Endothelial cell of umbilical vein (primary cell): ENCODE measurements at places on chromosomes 5 and 9. TPM values are rescaled to one million over a fixed set of nuclear protein-coding genes. Genes with fewer than 3 reads are reported as not detected.

DNA sequence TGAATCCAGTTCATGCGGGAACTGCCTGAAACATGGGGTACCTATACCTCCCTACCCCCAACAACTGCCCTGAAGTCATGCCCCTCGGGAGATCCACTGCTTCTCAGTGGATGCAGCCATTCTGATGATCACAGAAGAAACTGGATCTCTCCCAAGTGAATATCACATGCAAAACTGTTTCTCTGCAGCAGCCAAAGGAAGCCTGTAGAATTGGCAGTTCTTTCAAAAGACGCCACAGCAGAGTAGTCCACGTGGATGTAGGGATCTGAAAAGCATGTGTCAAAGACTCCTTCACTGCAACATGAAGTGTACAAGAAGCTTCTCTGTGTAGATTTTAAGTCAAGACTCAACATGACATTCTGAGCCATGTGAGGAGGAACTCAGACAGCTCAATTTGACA, 286.7 kb downstream of the NR3C1 start:
- no peaks in the 10 kb centered on the region for H3K36me3 ChIP-seq
- no peaks in the 10 kb centered on the region for H3K4me1 ChIP-seq
- no peak overlapping the region for H3K4me3 ChIP-seq
- no peak overlapping the region for H3K27ac ChIP-seq
- H3K27me3 ChIP-seq: no peaks in the 10 kb centered on the region
- no peak for DNase-seq

- H3K27ac ChIP-seq: no peak overlapping the region
- no peaks in the 10 kb centered on the region for H3K36me3 ChIP-seq
- H3K27me3 ChIP-seq: peaks cover 54% of the 10 kb centered on the region
- no peak overlapping the region for H3K4me3 ChIP-seq
- peaks cover 7% of the 10 kb centered on the region for H3K4me1 ChIP-seq
These were observed 1.4 kb downstream of the IQGAP2 start for GRCh38 chr5:76404223-76405211.

- H3K4me1 ChIP-seq: peaks cover 9% of the 10 kb centered on the region
- no peaks in the 10 kb centered on the region for H3K36me3 ChIP-seq
- no peak overlapping the region for H3K27ac ChIP-seq
- DNase-seq: peak; percentile 10
These were observed 156.0 kb upstream of the MAST4 start for GRCh38 chr5:66440202-66440680.

DNA sequence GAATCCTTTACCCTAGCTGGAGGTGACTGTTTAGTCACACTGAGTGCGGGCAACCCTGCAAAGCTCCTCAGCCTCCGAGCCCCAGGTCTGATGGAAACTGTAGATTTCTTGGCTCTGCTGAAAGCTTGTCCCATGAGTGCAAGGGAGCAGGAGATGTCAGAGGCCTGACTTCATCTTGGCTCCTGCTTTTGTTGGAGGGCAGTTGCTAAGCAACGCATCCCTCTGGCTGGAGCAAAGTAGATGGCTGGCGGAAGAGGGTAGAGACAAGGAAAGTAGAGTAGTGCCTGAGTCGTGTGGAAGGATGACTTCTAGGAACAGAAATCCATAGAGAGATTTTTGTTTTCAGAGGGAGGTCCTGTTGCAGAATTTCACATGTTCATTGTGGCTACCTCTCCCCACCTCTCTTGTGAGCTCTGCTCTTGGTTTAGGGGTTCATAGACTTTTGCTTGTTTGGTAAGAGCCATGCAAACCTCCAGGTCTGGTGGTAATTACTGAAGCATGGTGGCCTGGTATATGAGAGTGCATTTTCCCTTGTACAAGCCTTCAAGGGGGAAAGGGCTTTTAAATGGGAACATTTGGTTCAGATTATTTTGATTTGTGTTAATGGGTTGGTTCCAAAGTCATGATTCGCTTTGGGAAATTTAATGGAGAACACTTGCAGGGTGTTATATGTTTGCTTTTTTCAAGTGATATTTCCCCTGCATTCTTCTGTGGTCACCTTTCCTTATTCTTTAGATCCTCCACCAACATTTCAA, 71.5 kb downstream of the ARHGAP26 start:
- no peak overlapping the region for H3K4me3 ChIP-seq
- no peak for DNase-seq
- H3K27ac ChIP-seq: no peak overlapping the region

- H3K36me3 ChIP-seq: no peaks in the 10 kb centered on the region
- no peak overlapping the region for H3K4me3 ChIP-seq
- H3K27me3 ChIP-seq: no peaks in the 10 kb centered on the region
- H3K27ac ChIP-seq: peak overlapping the region; percentile 11
These were observed 23.4 kb downstream of the PAM start for GRCh38 chr5:102778478-102778877.

- no peak overlapping the region for H3K27ac ChIP-seq
- H3K4me3 ChIP-seq: no peak overlapping the region
- no peaks in the 10 kb centered on the region for H3K4me1 ChIP-seq
- no peaks in the 10 kb centered on the region for H3K36me3 ChIP-seq
- no peak for DNase-seq
These were observed 13.5 kb downstream of the RFESD start for GRCh38 chr5:95660060-95660459.

DNA sequence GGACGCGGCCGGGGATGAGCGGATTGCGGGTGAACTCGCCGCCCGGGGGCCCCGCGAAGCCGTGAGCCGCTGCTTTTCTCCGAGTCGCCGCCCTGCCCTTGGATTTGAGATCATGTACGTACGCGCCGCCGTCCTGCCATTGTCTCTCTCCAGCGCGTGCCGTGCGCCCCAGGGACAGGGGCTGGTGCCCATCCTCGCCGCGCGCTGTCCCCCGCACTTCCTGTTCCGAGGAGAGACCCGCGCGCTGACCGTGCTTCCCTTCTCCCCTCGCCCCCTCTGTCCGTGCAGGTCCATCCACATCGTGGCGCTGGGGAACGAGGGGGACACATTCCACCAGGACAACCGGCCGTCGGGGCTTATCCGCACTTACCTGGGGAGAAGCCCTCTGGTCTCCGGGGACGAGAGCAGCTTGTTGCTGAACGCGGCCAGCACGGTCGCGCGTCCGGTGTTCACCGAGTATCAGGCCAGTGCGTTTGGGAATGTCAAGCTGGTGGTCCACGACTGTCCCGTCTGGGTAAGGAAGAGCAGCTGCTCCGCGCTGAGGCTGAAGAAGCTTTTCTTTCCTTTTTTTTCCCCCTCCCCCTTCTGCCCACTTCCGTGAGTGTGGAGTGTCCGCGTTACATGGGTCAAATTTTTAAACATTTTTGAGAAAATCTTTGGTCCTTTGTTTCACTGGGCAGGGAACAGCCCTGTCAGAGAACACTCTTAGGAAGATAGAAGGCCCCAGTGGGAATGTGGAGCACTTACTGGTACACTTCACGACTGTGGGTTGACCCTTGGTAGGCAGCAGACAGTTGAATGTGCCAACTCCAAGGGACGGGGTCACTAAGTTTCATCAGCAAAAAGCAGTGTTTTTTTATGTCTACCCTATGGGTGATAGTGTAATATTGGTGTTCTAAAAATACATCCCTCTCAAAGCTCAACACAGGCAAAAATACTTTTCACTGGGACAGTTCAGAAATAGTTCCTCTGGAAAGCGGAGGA, 727 bp downstream of the RHOBTB3 start:
- H3K27ac ChIP-seq: peak overlapping the region; percentile 56
- H3K4me3 ChIP-seq: peak overlapping the region; percentile 35
- H3K36me3 ChIP-seq: no peaks in the 10 kb centered on the region
- no peaks in the 10 kb centered on the region for H3K27me3 ChIP-seq
- peak; percentile 47 for DNase-seq

DNA sequence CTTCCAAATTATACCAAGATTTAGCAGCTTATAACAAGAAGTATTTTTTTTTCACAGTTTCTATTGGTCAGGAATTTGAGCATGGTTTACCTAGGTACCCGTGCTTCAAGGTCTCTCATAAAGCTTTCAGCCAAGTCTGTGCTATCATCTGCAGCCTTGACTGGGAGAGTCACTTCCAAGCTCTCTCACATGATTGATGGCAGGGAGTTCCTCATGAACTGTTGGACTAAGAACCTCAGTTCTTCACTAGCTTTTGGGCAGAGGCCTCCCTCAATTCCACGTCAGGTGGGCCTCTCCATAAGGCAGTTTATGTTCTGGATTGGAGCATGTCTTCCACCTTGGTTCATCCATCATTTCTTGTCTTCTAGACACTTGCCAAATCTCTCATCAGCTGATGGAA, 39.9 kb upstream of the APC start:
- no peaks in the 10 kb centered on the region for H3K4me1 ChIP-seq
- no peak overlapping the region for H3K4me3 ChIP-seq
- H3K36me3 ChIP-seq: no peaks in the 10 kb centered on the region
- DNase-seq: no peak
- no peak overlapping the region for H3K27ac ChIP-seq

GRCh38 chr5:102536323-102536928, 37.6 kb upstream of the SLCO6A1 start:
- no peak overlapping the region for H3K27ac ChIP-seq
- H3K27me3 ChIP-seq: no peaks in the 10 kb centered on the region
- no peaks in the 10 kb centered on the region for H3K36me3 ChIP-seq
- DNase-seq: peak; percentile 27
- no peak overlapping the region for H3K4me3 ChIP-seq

DNA sequence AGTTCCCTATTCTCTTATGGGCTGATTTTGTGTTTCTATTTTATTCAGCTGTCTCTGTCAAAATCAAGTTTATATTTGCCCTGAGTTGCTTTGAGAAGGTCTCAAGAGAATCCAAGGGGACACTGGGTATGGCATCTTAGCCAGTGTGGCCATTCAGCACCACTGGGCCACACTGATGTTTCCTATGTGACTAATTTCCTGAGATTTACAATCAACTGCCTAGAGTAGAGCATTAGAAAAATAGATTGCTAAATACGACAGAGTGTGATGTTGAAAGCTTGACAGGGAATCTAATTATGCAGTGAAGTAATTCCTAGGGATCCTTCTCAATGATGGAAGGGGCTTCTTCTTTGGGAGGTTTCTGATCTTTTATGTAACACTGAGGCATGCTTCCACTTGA, 141.7 kb downstream of the SV2C start:
- H3K27me3 ChIP-seq: no peaks in the 10 kb centered on the region
- DNase-seq: no peak
- no peak overlapping the region for H3K4me3 ChIP-seq
- no peaks in the 10 kb centered on the region for H3K4me1 ChIP-seq
- H3K36me3 ChIP-seq: no peaks in the 10 kb centered on the region

DNA sequence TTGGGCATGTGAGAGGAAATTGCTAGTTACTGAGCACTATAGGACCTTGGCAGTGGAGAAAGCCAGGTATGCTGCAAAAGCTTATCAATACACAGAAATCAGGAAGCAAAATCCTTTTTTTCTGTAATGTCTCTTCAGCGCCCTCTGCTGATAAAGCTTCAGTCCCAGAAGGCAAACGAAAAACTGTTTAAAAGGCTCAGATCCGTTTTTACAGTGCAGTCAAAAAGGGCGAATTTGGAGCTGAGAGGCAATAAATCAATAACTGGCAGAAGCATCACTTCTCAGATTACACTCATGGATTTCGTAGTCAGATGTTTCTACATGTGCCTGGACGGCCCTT, 1.1 kb upstream of the MAN2A1 start:
- H3K27ac ChIP-seq: peak overlapping the region; percentile 57
- no peak for DNase-seq
- H3K4me3 ChIP-seq: peak overlapping the region; percentile 79
- H3K36me3 ChIP-seq: no peaks in the 10 kb centered on the region
- peaks cover 8% of the 10 kb centered on the region for H3K4me1 ChIP-seq

DNA sequence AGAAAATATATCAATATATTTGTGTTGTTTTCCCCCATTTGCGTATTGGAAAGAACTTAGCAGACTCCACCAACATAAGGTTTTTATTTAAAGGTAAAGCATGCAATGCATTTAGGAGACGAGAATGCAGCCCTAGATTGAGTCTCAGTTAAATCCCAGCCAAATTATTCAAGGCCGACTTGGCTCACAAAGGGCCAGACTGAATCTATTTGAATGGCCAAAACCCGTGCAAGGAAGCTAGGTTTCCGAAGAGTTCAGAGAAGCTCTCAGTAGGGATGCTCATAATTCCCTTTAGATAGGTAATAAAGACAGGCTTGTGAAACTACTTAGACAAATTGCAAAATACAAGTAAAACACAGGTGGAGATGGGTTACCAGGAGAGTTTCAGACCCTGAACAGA, 520.3 kb downstream of the CDH9 start:
- no peak for DNase-seq
- no peaks in the 10 kb centered on the region for H3K27me3 ChIP-seq
- no peaks in the 10 kb centered on the region for H3K36me3 ChIP-seq
- H3K4me1 ChIP-seq: no peaks in the 10 kb centered on the region
- H3K4me3 ChIP-seq: no peak overlapping the region
- no peak overlapping the region for H3K27ac ChIP-seq

GRCh38 chr9:122348288-122348777, 22.5 kb upstream of the PTGS1 start:
- H3K36me3 ChIP-seq: no peaks in the 10 kb centered on the region
- peaks cover 23% of the 10 kb centered on the region for H3K4me1 ChIP-seq
- peak; percentile 39 for DNase-seq
- H3K27me3 ChIP-seq: no peaks in the 10 kb centered on the region

GRCh38 chr5:179772351-179772750, 21.4 kb upstream of the LTC4S start:
- no peak overlapping the region for H3K27ac ChIP-seq
- H3K36me3 ChIP-seq: peaks cover 27% of the 10 kb centered on the region
- no peaks in the 10 kb centered on the region for H3K27me3 ChIP-seq
- peaks cover 7% of the 10 kb centered on the region for H3K4me1 ChIP-seq
- no peak for DNase-seq
- no peak overlapping the region for H3K4me3 ChIP-seq

DNA sequence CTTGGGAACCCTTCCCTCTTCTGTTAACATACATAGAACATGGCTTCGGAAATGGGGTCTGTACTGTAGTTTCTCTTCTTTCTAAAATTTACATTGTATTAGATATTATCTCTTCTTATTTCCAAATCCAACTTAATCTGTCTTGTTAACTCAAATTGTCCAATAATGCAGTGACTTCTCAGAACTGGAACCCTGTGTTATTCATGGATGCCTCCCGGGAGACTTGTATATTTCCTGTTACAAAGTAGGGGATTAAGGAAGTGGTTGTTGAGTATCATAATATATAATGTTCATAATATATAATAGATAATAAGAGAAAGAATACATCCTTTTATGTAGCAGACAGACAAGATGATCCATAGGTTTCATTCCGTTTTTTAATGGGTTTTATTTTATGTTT, 128.4 kb downstream of the ZSWIM6 start:
- H3K36me3 ChIP-seq: no peaks in the 10 kb centered on the region
- no peak for DNase-seq
- H3K4me3 ChIP-seq: no peak overlapping the region
- H3K4me1 ChIP-seq: no peaks in the 10 kb centered on the region

Gene YTHDC2
- total RNA-seq: 33.2 and 40.7 TPM in 2 replicates

Gene UBE2QL1
- 0.15 and 0.21 TPM in 2 replicates for total RNA-seq

Gene LRRTM2
- total RNA-seq: 0.14 and 0.20 TPM in 2 replicates

Gene CDC20B
- 0.14 and 0.22 TPM in 2 replicates for total RNA-seq

Gene TMOD1
- 0.74 and 1.4 TPM in 2 replicates for total RNA-seq

Gene IFNE
- total RNA-seq: 1.4 and 1.8 TPM in 2 replicates

Gene MEGF10
- total RNA-seq: 0.21 and 1.00 TPM in 2 replicates

Gene CCNI2
- total RNA-seq: 0.53 TPM in 1 of 2 replicates, not detected in the other

Gene AFF4
- 85.5 and 88.3 TPM in 2 replicates for total RNA-seq

Gene SERF1A
- 5.1 and 6.7 TPM in 2 replicates for total RNA-seq
